ENCODE measurements at places on chromosomes 1 and 21.

GRCh38 chr1:208997726-208998312, 585.7 kb upstream of the CAMK1G start:
- DNase-seq = no peak

DNA sequence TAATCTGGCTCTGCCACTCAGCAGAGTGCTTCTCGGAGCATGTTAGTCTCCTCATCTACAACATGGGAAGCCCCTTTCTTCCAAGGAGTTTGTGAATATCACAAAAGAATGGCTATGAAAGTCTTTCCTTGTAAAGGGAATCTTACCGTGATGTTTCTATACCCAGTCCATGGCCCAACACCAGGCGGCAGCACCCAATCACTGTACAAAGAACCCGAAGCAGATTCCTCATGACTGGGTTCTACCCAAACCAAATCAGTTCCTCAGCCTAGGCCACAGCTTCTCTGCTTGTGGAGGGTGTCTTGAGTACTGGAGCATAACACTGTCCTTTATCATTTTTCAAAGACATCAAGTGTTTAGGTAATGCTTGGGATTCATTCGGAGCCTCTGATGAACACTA, 16.6 kb upstream of the SLFNL1 start:
- no peak for DNase-seq

- DNase-seq = no peak
Observed at GRCh38 chr21:38314558-38314957, 57.8 kb downstream of the KCNJ15 start.

- no peak for DNase-seq
Observed at GRCh38 chr1:171898941-171899340, 57.6 kb downstream of the DNM3 start.

DNA sequence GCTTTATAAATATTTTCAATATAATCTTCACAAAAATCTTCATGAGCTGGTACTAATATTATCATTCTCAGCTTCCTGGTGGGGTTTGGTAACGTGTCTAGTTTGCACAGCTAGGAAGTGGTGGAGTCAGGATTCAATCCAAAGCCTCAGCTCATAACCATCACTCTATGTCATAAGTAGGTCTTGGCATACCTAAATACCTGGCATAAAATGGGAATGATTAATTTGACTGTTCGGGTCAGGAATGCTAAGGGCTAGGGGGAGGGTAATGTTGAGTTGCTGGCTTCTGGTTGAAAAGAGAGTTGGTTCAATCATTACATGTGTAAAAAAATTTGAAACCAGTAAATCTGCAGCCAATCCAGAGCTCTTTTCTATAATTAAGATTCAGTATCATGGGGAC, 5.6 kb upstream of the SAMSN1 start:
- DNase-seq = no peak

DNA sequence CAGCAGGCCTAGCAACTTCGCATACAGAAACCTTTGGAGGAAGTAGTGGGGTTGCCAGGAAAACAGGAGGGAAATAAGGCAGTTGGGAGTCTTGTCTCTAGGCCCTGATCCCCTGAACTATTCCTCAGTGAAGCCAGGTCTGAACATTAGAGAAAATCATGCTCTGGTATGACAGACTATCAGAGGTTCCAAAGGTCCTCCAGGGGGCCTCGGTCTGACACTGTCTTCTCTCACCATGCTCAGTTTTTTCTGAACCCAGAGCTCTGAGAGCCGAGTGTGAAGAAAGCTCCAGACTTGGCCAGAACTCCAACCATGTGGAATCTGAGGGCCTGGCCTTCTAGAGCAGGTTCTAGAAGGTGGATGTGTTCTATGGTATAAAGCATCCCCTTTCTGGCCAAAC, 4.0 kb downstream of the TOMM40L start:
- no peak for DNase-seq

- DNase-seq = no peak
Observed at GRCh38 chr1:104787866-104788510, 1038.3 kb downstream of the AMY1C start.
